Lower lobe of right lung (tissue), 2 donors: ENCODE measurements at places on chromosomes 7 and 10.

DNA sequence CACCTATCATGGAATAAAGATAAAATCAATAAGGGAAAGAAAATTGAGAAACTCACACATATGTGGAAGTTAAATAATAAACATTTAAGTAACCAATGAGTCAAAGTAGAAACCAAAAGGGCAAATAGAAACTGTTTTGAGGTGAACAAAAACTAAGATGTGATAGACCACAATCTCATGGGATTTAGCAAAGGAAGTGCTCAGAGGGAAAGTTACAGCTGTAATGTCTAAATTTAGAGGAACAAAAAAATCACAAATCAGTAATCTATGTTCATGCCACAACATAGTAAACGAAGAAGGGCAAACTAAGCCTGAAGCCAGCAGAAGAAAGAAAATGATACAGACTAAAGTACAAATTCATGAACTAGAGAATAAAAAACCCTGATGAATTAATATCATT lies 16.3 kb downstream of the CYP3A4 start:
- DNase-seq: no peak

DNA sequence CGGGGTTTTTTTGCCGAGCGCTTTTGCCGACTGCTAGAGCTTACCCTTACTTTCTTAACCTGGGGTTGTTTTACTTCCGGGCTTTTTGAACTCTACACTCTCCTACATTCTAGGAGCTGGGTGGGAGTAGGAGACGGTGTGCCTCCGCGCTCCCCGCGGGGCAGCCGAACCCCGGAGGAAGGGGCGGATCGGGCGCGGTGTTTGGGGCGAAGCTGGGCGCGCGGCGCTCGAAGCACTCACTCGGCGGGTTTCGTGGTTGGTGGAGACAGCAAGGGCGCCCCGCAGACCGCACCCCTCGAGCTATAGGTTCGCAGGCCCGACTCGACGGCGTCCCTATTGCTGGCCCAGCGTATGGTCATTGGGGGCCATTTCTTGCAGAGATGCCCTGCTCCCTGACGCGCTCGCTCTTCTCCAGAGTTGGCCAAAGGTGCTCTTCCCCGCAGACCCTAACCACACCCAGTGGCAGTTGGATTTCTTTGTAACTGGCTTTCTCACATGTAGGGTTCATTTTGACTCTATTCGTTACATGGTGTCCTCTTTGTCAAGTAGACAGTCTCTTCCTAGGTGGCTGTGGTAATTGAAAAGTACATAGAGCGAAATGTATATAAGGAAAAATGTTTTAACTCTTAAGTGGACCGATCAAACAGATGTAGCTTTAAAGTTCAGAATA lies 364 bp downstream of the ZNF518A start:
- DNase-seq: peak; percentile 81

GRCh38 chr7:92725161-92725925 lies 111.0 kb downstream of the CDK6 start:
- DNase-seq: no peak

DNA sequence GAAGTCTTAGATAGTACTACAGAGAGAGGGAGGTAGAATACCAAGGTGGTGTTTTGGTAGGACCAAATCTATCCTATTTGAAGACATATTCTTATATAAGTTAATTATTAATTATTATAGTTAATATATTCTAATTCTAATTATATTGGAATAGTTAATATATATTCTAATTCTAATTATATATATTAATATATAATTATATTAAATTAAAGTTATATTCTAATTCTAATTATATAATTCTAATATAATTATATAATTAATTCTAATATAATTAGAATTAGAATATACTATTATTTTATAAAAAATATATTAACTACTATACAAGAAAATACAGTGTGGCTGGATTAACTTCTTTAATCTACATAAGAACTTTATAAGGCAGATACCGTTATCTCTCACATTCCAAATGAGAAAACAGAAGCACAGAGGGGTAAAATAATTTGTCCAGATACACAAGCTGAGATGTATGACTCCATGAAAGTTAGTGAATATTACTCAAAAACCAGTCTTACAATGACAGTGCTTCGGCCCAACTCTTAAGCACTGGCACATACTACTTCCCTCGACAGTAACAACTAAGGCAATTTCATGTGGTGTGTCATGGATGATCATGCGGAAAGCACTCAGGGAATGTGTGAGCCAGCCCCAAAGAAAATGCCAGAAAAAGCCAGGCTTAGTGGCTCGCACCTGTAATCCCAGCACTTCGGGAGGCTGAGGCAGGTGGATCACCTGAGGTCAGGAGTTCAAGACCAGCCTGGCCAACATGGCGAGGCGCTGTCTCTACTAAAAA lies 42.6 kb downstream of the TYW1B start:
- no peak for DNase-seq

GRCh38 chr10:77875730-77876129 lies 50.8 kb downstream of the DLG5 start:
- DNase-seq: no peak

DNA sequence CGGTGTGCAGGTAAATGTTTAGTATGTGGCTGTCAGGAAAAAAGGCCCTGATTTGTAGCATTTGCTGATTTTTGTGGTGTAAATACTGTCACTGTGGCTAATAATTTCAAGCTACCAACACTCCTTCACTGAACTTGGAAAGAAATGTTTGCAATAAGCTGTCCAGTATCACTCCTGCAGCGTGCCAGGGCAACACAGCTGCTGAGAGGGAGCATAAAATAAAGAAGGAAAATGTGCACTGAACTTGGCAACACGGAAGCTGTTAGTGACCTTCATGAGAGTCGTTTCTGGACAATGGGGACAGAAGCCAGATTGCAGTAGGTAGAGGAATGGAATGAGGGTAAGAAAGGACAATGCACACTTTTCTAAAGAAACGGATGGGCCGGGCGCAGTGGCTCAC lies 37.9 kb upstream of the FHIP2A start:
- no peak for DNase-seq

- DNase-seq: peak; percentile 73
These were observed 164.4 kb downstream of the GLRX3 start for GRCh38 chr10:130300608-130301020.

DNA sequence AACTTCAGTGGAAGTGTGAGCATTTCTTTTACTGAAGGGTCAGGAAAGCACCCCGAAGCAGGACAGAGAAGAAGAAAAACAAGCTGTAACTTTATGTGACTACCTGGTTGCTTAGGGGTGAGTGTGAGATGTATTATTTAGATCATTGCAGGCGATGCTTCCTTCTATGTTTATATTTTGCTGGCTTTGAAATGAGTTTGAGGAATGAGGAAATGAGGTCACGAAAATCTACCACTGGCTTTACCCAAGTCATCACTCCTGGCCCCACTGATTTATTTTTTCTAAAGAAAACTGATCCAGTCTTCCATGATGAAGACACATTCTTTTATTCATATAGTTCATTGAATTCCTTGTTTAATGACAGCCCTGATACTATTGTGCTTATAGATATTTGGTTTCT lies 716.6 kb upstream of the FZD8 start:
- no peak for DNase-seq

GRCh38 chr7:79781716-79782115 lies 328.2 kb upstream of the MAGI2 start:
- no peak for DNase-seq

GRCh38 chr10:75431180-75432111 lies at the start of gene LRMDA:
Gene LRMDA (plus strand): TSS chr10:75431624.
- DNase-seq: peak; percentile 78

DNA sequence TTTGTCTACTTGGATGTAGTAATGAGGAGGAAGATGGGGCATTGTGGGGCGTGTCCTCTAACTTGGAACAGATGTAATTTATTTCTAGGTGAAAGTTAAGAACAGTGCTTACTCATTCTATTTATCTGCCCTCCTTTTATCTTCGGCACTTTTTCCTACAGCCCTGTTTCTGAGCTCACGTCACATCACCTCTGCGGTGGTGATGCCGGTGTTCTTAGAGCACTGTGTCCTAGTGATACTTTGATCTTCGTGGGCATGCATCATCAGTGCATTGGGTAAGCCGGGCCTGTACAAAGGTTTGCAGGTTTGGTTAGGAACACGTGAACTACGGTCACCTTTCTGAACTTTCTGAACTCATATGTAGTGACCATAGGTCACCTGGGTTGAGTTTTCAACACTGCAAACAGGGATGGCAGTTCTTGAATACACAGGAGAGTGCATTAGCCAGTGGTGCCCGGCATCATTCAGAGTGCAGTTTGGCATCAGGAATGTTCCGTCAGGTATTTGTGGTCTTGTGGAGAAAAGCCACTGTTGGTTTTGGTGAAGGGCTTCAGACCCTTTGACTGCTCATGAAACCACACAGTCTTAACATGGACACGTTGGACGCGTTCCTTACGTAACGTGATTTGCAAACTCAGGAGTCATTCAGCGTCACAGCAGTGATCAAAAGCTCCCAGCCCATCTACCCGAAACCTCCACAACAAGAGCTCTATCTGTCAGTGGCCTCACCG lies 5.6 kb downstream of the POR start:
- no peak for DNase-seq

DNA sequence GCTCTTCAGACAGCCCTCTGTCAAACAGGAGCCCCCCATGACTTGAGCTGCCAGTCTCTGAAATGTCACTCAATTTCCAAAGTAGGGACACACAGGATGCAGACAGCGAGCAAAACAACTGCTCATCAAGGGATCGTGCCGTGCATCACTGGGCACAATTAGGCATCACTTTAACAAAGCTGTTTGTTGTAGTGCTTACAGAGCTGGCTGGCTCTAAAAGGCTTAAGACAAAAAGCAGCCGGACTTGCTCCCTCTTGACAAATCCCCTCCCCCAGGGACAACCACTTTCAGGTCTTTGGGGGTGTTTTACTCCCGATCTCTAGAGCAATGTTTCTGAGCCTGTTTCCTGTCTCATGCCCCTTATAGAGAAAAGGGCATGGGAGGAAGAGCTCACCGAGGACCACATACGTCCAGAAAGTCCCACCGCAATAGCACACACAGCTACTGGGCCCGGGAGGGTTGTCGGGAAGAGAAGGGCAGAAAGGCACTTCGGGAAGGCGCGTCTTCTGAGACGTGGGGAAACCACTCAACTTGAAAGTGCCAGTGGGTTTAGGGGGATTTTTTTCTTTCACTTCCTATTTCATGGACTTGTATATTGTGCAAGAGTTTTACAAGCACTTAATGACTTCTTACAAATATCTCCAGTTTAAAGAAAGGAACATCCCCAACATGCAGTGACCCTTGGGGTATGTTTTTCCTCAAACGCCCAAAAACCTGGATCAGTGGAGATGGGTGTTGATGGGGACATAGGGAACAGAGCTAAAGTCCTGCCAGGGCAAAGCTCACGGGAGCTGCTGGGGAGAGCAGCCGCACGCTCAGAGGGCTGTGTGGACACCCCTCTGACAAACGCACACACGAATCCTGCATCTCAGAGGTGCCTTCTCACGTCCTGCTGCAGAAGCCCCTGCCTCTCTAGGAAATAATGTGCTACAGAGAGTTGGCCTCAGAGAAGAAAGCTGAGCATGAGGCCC lies 27.1 kb downstream of the LRRC20 start:
- no peak for DNase-seq

GRCh38 chr10:91409869-91410637 lies at the start of gene HECTD2:
Gene HECTD2 (plus strand): TSS chr10:91410344. CDS start chr10:91410439, 95 bp downstream.
- DNase-seq: peak; percentile 90

DNA sequence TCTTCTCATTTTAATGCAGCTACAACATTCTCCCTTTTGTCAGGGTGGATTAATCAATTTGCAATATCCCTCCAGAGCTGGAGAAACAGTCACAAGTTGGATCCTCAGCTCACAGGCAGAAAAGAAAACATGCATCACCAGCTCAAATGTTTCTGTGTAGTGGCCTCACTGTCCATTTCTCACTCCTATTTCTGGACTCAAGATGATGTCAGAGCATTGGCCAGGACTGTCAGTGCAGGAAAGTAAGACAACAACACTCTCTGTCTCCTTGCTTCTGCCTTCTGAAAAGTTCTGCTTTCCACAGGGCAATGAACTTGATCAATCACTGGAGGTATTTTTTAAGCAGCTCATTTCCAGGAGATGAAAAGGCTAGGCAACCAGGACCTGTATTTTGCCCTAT lies 8.2 kb upstream of the SVIL start:
- DNase-seq: no peak

GRCh38 chr7:104175361-104175984 lies 32.3 kb downstream of the ORC5 start:
- DNase-seq: no peak

DNA sequence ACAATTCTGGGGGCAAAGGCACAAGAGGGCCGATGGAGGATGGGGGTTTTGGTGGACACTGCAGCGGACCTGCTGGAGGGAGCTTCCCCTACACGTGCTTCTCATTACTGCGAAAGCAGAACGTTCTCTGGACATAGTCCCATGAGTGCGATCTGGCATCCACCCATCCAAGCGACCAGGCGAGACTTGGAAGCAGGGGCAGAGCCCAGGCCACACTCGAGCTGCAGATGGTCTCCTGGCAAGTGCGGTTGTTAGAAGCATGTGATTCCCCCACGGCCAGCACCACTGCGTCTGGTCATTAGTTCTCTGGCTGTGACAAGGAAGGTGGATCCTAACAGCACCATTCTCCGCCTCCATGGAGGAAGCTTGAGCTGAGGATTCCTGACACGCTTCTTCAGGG lies 118.4 kb upstream of the TCERG1L start:
- DNase-seq: no peak

DNA sequence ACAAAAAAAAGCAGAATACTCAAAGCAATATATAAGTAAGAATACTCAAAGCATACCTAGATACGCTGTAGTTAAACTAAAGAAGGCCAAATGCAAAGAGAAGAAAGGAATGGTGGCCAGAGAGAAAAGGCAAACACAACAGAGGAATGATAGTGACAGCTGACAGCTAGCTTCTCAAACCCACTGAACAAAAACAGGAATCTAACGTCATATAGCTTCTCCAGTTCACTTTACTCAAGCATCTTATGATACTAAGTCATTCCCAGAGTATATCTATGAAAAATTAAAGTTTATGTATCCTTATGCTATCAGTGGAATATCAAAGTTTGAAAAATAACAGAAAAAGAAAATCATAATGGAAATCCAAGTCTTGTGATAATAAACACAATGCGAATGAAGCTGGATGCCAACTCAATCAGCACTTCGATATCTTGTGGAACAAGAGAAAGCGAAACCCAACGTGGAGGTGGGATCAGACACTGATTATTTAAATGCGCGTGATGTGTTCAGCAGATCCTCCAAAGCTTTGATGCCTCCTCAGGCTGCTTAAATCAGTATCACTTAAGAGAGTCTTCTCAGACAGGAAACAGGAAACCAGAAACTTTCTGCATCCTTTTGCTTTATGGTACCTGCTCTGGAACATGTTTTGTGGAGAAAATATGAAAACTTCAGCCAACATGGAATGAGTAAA lies 102.8 kb downstream of the PIP4K2A start:
- DNase-seq: no peak

DNA sequence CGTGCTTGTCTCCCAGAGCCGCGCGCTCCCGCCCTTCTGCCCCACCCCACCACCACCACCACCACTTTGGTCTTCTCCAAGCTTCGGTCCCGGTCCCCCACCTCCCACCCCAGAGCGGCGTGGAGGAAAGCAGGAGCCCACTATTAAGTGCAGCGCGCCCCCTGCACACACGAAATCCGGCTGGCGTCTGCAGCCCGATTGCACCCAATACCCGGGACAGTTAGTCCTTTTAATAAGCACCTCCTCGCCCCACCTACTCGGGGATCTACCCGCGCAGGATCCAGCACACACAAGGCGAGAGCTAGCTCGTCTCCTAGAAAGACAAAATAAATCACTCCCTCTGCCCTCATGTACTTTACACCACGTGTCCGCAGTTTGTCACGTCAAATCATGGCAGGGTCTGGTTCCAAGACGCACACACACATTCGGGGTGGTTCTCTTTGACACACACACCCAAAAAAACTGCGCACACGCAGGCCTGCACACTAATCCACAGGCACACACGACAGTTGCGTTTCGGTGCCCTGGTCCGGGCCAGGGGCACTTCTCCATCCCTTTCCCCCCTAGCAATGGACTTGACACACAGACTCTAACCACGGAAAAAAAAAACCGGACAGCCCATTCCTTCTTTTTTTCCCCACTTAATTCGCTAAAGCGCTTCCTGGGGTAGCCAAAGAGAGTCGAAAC lies 1.6 kb downstream of the SFMBT2 start:
- peak; percentile 50 for DNase-seq
